ENCODE measurements at places on chromosomes 4 and X.
A peak's percentile ranks its signal among the peaks of the same experiment; 100 is the strongest.

GRCh38 chrX:13493659-13494058, 75.7 kb upstream of the EGFL6 start:
- DNase-seq = no peak

- DNase-seq = no peak
These were observed 15.8 kb downstream of the UBE2K start for GRCh38 chr4:39713691-39714090.

- DNase-seq = no peak
These were observed 515.3 kb upstream of the ARX start for GRCh38 chrX:25531096-25531495.

DNA sequence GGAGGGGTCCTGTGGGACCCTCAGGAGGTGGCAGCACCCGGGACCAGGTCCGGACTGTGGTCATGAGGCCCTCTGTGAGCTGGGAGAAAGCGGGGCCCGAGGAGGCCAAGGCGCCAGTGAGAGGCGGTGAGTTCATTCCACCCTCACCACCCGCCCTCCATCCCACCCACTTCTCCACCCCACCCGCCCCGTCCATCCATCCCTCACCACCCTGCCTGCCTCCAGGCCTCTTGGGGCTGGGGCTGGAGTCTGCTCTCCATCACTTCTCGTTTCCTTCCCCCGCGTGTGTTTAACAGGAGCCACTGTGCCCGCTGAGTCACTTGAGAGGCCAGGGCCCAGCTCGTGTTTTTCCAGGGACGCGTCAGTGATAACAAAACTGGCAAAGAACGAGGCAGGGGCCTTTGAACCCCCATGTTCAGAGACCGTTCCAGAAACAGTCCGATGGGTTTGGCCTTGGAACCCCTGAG, 6.2 kb downstream of the SH3TC1 start:
- no peak for DNase-seq

DNA sequence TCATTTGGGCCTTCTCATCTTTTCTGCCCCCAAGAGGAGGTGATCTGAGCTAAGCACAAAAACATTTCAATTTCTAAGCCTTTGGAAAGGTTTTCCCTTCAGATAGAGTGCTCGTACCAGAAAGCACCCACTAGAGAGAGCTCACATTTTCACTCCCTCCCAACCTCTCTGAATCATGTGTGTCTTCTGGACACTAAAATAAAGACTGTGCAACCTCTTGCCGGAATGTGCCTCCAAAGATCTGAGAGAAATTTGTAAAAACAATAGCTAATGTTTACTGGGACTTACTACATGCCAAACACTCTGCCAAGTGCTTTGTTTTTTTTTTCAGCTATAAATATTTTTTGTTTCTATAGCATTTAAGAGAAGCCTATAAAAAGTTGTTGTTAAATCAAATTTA, 120.6 kb upstream of the LNX1 start:
- DNase-seq = no peak

GRCh38 chr4:26076000-26076587, 162.1 kb downstream of the SMIM20 start:
- DNase-seq = no peak

GRCh38 chrX:10769195-10769594, 148.8 kb upstream of the MID1 start:
- DNase-seq = no peak

- DNase-seq = no peak
These were observed 1082.0 kb upstream of the IGFBP7 start for GRCh38 chr4:58192217-58192616.

DNA sequence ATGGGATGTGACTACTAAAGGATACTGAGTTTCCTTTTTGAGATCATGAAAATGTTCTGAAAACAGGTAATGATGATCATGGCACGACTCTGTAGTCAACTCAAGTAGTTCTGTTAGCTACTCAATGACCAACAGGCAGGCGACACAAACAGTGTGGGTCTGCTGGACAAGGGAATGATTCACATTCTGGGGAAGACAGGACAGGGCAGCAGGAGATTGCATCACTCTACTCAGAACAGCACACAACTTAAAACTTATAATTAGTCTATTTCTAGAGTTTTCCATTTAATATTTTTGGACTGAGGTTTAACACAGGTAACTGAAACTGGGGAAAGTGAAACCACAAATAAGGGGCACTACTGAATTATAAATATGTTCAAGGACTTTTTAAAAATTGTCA, 365.2 kb downstream of the PRDM5 start:
- no peak for DNase-seq

GRCh38 chr4:13364172-13364571, 120.0 kb downstream of the RAB28 start:
- DNase-seq = no peak

DNA sequence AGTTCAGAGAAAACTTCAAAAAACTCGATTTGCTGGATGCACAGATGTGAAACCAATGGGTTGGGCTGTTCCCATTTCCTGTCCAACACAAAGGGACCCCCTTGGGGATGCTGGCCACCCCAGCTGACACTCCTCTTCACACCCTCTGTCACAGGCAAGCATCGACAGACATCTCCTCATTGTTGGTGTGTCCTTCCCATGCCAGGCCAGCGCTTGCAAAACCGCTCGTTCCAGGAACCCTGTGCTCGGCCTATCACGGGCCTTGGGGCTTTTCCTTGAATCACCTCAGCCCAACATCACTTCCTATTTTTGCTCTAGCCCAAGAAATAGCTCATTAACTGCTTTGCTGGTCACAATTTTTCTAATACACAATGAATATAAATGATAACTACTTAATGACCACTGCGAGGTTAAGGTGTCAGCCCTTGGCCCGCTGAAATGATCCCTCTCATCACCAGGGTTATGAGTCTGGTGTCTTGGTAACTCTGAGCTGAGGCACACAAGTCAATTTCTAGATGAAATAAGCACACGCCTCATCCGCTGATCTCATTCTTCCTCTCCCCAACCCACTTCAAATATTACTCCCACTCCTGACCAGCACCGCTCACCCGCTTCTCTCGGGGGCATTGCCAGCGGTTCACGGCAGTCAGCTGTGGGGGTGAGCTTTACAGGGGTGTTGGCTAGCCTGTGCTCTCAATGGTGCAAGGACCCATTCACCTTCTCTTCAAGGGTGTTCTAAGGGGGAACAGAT, 32.3 kb downstream of the BCOR start:
- no peak for DNase-seq

GRCh38 chr4:152535360-152535902, 461 bp downstream of the FBXW7 start:
- peak; percentile 23 for DNase-seq

DNA sequence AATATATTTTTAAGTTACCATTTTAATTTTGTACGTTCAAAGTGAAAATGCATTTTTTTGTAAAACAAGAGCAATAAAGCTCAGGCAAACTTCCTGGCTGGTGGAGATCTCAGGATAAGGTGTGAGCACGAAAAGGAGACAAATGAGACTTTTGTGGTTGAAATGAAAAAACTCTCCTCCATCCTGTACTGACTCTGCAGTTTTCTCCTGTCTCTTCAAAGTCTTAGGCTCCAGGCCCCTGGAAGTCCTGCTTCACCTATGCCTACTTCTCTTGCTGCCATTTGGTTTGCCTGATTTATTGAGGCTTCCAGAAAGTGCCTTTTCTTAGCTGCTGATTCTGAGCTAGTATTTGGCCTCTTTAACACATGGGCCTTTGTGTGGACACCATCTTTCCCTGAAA, 77.7 kb downstream of the MAML3 start:
- no peak for DNase-seq

DNA sequence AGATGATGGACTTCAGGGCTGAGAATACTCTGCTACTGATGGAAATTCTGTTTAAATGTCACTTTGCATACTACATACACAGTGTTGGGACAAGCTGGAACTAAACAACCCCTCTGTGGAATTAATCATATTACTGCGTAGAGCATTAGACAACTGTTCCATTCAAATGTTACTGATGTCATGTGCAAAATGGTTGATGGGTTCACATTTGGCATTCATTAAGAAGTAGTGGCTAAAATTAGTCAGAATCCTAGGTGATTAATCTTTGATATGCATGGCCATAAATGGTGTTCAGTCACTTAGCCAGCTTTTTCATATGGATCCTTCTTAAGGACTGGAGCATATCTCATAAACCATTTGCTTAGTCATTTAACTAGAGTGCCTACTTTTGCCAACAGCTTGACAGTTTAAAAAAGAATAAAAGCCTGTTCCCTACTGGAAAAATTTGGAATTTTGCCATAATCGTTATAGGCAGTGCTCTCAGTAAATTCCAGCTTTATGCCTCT, 105.2 kb downstream of the RNF150 start:
- no peak for DNase-seq

- no peak for DNase-seq
These were observed 10.8 kb upstream of the KLKB1 start for GRCh38 chr4:186216465-186217024.

DNA sequence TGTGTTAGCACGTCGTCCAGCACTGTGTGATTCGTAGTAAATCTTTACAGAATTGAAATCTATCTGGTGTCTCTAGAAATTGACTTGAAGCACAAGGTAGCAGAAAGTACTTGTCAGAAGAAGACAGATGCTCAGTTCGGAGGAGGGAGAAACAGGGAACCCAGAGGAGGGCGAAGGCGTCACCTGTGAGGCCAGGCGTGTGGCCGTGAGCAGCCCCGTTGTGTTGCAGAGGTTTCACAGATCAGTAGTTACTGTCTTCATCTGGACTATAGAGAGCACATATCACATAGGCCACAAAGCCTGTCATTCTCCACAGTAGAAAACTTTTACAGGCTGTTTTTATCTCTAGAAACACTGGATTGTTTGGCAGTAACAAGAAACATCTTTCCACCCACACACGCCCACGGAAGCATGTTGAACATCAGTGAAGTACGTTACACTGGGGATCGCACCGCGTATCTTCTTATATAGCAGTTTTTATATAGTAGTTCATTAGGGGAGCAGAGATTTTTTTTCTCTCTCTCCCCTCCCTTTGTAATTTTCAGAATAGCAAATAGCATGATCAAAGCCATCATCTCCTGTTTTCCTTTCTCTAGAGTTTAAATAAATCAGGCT, 48.1 kb upstream of the TLR3 start:
- no peak for DNase-seq

DNA sequence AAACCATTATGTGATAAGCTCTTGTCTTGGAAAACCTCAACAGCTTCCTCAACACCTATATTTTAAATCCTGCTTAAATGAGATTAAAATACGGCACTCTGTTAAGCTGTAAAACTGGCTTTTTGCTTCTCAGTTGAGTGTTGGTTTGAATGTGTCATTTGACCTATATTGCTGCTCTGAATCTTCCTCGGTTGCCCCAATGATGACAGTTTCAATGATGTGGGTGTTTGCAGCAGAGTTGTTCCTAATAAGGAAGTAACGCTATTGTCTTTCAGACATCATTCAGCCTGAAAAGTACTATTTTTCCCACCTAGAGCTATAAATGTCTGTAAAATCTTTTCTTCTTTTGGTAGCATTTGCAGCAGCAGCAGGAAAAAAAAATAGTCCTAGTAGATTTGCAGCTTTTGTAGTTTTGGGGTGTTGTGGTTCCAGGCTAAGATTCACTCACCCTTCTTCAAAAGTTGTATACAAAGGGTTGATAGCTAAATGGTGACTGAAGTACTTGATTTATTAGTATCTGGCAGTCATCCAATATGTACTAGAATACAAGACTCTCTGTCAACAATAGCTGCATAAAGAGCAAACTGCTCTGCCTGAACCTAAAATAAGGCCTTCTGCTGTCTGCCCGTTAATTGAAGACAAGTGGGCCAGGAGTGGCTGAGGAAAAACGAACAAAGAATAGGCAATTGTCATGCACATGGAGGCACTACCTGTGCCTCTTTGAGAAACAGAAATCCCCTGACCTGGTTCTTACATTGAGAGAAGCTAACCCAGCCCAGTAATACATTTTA, 333.1 kb downstream of the IL1RAPL1 start:
- no peak for DNase-seq

DNA sequence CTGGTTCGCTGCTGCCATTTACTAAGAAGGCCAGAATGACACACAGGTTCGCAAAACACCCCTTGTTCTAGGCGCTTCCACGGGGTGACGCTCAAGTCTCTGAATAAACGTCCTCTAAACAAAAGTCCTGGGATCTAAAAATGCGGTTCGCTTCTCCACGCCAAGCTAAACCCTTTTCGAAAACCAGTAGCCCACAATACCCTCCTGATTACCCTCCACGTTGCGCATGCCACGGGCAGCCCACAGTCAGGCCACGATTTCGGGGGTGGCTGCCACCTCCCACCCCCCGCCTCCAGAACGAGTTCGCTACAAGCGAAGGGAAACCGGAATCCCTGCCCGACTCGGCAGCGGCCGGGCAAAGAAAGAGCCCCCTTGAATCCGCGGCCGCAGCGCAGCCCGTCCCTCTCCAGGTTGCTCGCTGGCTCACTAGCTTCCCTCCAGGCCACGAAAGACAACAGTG, 423 bp downstream of the RPL39 start:
- peak; percentile 31 for DNase-seq

GRCh38 chrX:28487818-28488217, 99.4 kb upstream of the IL1RAPL1 start:
- DNase-seq = no peak

GRCh38 chr4:102390438-102390837, 45.2 kb upstream of the SLC39A8 start:
- DNase-seq = no peak

GRCh38 chr4:177308847-177309521, 690 bp upstream of the NEIL3 start:
- DNase-seq = no peak

- DNase-seq = no peak
These were observed 36.4 kb downstream of the NELFA start for GRCh38 chr4:1972414-1972813.

GRCh38 chr4:152206646-152207377, 329.1 kb downstream of the FBXW7 start:
- no peak for DNase-seq

DNA sequence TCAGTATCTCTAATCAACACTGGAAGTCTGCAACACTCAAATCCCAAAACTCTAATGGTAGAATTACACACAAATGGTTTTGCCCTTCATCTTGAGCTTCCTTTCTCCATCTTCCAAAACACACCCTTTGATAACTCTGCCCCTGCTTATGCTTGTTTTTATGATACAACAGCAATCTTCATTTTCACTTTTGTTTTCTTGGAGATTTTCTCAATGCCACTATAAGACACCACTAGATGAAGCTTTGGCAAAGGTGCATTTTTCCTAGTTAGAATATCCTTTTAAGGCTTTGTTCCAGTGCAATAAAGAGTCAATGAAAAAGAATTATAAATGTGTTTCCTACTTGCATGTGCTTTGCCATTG, 472.4 kb upstream of the NWD2 start:
- DNase-seq = no peak

GRCh38 chr4:88963817-88964216, 93.2 kb downstream of the FAM13A start:
- DNase-seq = no peak

Measured in activated T-cell treated with anti-CD3 and anti-CD28 coated beads for 48 hours (primary cell).